ENCODE measurements at places on chromosomes 5 and 9.
A peak's percentile ranks its signal among the peaks of the same experiment; 100 is the strongest.

- DNase-seq = no peak
Measured at GRCh38 chr5:151153300-151153699, 4.3 kb downstream of the ANXA6 start.

GRCh38 chr9:134325813-134326723 is at the start of gene RXRA:
RXRA (plus strand) TSS chr9:134326455; CDS start chr9:134326632, 177 bp downstream.
- DNase-seq = peak; percentile 36

- DNase-seq = no peak
Measured at GRCh38 chr9:130860458-130861316, 25.6 kb downstream of the ABL1 start.

GRCh38 chr9:108543251-108543778 is 312.5 kb downstream of the ACTL7B start:
- peak; percentile 74 for DNase-seq
